ENCODE measurements at places on chromosomes 12 and 14. TPM values are rescaled to one million over a fixed set of nuclear protein-coding genes. Genes with fewer than 3 reads are reported as not detected.

AP1G2 gene
- total RNA-seq: 4.0 TPM

FAM90A1 gene
- total RNA-seq: not detected

NANOG gene
- total RNA-seq: 0.16 TPM

MGP gene
- 223 TPM for total RNA-seq

PTHLH gene
- 1.6 TPM for total RNA-seq

SPX gene
- 0.54 TPM for total RNA-seq

PROX2 gene
- total RNA-seq: not detected

FAM181A gene
- total RNA-seq: not detected

ESPL1 gene
- total RNA-seq: 1.5 TPM

E2F7 gene
- 2.3 TPM for total RNA-seq

FOXG1 gene
- total RNA-seq: not detected

TAS2R19 gene
- total RNA-seq: 6.3 TPM

GLIPR1L2 gene
- total RNA-seq: 0.72 TPM

MAP4K5 gene
- total RNA-seq: 92.1 TPM

GALNT16 gene
- total RNA-seq: 1.6 TPM

ZFC3H1 gene
- total RNA-seq: 54.1 TPM

COX8C gene
- not detected for total RNA-seq

ADAM21 gene
- 0.25 TPM for total RNA-seq

TAS2R30 gene
- total RNA-seq: 16.4 TPM

GLIPR1L1 gene
- total RNA-seq: not detected
